Activated T-cell treated with anti-CD3 and anti-CD28 coated beads for 48 hours (primary cell): ENCODE measurements at places on chromosomes 3 and 15.

GRCh38 chr3:160686955-160687535 is 10.1 kb downstream of the ARL14 start:
- no peak for DNase-seq

DNA sequence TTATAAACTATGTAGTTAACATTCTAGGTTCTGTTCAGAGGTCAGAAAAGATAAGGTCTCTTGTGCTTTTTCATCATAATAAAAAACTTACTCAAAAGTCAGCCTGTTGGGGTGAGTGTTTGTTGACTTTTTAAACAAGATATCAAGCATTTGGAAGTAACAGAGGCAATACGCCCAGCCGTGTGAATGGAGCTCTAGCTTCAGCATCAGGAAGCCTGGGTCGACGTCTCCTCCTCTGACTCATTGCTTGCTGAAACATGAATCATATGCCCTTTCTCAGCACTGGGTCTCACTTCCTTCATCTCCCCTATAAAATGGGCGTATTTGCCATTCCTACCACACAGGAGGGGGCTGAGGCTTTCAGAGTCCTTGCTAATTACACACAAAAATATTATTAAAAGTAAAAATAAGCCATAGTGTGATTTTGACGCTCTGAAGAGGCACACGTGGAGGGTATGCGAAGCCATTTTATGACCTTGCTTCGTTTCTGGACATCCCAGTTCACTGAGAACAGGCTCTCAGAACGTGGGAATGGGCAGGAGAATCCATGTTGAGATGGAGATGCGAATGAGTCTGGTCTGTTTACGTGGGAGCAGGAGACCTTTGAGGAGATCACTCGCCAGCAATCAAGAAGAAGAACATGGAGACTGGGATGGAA is 220.8 kb upstream of the TPRG1 start:
- peak; percentile 38 for DNase-seq

- DNase-seq: no peak
These were observed 200.1 kb downstream of the KCNMB2 start for GRCh38 chr3:178736300-178736699.

GRCh38 chr3:57803647-57804081 is 47.6 kb downstream of the SLMAP start:
- no peak for DNase-seq

DNA sequence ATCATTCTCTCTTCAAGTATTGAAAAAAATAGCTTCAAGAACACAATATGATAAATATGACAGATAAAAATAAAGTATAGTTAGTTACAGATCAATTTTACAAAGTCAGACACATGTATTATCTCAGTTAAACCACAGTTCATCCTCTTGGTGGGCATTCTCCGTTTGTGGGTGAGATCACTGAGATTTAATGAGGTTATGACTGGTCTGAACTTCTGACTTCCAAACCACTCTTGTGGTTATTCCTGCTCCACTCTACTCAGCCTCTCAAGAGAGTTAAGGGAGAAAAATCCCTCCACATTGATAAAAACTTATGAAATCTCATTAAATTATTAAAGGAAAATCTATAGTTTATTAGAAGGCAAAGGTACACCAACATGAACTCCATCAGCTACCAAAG is 229.9 kb upstream of the LRTM1 start:
- DNase-seq: no peak

DNA sequence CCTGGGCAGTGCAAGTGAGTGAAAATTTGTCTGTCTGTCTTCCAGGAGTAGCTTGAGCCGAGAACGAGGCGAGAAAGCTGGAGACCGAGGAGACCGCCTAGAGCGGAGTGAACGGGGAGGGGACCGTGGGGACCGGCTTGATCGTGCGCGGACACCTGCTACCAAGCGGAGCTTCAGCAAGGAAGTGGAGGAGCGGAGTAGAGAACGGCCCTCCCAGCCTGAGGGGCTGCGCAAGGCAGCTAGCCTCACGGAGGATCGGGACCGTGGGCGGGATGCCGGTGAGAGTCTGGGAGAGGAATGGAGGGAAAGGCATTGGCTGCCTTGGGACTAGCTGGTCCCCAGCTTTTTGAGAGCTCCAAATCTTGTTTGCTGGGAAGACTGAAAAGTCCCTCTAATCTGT is 10.2 kb upstream of the FAM131A start:
- no peak for DNase-seq

GRCh38 chr3:125032100-125032643 is 23.6 kb downstream of the HEG1 start:
- no peak for DNase-seq

DNA sequence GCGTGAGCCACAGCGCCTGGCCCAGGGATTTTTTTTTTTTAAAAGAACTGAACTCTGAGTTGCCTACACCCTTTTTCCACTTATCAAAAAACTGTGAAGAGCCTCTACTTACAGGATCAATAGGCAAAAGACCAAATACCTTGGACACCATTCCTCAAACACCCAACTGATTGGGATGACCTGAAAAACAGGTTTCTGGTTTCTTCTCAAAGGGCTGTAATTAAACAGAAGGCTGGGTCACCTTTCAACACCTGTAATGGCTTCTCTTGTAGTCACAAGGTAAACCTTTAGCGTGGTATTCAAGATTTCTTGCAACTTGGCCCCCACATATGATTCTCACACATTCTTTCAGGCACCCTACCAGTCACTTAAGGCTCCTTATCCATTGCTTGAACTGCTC is 38.4 kb upstream of the PLXND1 start:
- DNase-seq: no peak

GRCh38 chr15:92576597-92577200 is 78.9 kb downstream of the FAM174B start:
- DNase-seq: no peak

DNA sequence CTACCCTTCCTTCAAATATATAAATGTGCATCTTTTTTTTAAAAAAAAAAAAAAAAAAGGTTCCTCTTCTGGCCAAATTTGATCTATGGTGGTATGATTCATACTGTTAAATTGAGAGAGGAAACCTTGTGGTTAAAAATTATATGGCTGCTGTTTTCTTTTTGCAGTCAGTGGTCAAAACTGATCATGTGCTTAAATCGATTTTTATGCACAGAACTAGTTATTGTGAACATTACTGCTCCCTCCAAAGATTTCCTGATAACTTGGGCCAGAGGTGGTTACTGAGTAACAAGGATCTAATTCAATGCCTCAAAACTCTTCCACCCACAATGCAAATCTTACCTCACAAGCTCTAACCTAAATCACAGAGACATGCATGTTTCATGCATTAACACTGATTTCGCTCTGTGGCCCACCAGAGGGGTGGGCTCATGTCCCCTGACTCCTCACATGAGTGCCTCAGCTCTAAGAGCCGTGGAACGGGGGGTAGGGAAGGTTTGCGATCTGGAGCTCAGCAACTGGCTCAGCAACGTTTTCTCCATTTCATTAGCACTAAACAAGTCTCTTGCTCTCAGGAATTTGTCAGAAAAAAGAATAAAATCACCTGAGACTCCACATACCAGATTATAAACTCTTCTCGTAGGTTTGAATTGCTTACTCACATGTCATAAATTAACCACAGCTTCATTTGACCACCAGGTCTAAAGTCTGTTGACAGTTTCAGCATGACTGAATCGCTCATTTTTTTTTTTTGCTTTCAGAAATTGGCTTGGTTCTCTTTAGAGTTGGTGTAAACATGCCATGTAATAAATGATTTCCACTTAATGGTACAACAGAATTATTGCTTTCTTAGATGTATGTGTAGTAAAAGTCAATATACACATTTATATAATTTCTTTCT is 280.4 kb downstream of the CD47 start:
- DNase-seq: no peak

GRCh38 chr15:70146771-70147170 is 49.1 kb upstream of the TLE3 start:
- no peak for DNase-seq

DNA sequence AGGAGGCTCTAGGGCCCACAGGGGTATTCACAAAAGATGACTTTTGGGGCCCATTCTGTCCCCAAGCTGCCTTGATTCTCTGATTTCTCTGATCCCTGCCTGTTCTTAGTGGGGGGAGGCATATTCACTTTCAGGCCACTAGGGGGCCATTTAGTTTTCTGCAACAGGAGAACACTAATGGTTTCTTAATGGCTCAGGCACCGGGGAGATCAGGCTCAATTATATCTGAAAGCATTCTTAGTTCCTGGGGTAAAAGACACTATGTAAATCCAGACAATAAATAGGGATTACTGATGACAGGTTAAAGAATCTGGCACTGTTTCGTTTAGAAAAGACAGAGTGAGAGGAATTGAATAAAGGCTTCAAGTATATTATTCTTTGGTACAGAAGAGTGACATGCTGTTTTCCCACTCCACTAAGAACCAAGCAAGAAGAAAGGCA is 2.5 kb upstream of the INAFM2 start:
- no peak for DNase-seq

GRCh38 chr3:108251265-108251664 is 29.0 kb upstream of the IFT57 start:
- no peak for DNase-seq

GRCh38 chr3:154120961-154121700 is at the start of gene ARHGEF26:
TSS of gene ARHGEF26 (plus strand) at chr3:154121390. CDS start at chr3:154121993, 603 bp downstream.
- DNase-seq: peak; percentile 59

DNA sequence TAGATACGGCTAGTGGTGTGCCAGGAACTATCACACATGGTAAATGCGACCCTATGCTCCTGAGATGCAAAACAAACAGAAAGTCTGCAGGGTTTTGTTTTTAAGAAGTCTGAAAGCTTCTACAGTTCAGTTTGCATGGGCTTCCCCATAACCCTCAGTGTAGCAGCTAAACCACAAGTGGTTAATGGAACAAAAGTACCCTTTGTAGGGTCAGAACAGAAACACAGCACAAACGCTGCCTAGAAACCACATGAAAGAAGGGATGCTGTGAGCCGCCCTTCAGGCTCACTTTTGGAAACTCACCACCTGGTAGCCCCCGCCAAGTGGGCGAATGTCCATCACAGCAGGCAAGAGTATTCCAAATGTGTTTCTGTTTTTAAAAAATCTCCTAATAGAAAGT is 46.2 kb downstream of the CTDSPL start:
- DNase-seq: no peak

DNA sequence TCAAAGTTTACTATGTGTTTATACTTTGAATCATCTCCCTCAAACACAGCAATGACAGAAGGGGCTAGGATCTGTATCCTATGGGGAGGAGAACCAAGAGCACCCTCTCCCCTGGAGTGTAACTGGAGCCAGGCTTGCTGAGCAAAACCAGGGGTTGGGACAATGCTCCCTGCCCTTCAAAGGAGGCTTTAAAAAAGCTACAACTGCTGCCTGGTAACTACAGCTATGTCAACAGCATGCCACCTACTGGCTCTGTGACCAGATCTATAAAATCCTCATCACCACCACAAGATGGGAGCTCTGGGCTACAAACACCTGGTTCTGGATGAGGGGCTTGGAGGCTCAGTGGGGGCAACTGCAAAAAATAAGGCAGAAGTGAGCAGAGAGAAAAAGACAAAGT is 61.9 kb downstream of the ANO10 start:
- no peak for DNase-seq

DNA sequence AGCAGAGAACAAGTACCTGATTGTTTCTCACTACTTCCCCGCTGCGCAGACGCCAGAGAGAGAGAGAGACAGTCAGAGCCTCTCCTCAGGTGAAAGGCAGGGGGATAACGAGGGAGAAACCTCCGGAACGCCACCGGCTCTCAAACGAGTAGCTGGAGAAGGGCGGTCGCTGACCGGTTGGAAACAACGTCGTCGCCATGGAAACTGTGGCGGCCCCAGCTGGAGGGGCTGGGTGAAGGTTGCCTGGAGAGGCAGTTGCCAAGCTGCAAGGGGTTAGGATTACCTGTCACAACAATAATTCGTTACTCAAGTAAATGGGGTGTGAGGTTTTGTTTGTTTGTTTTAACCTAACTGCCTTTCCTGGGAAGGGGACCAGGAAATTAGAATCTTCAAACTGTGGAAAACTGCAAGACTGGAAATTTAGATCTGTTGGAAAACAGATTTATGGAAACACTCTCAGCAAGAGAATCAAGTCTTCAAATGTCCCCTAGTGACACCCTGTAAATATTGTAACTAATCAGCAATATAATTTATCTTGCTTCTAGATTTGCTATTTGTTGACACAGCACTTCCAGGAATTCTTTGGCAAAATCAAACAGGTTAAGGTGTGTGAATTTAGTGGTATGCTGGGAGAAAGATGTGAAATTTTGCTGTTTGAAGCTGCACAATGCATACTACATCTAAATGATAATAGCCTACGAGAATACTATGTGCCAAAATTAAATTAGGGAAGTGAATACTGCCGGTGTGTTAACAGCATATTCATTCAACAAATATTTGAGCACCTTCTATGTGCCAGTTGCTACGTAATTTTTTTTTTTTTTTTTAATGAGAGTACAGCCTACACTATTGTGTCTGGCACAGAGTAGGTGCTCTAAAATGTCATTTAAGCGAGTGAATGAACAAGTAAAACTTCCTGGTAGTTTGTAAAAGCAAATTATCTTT is at the start of gene DNAH12:
Gene DNAH12 (minus strand): TSS at position 164 of the 945 bp plus-strand sequence. CDS start 1,474 bp downstream, outside the sequence.
- DNase-seq: peak; percentile 13

DNA sequence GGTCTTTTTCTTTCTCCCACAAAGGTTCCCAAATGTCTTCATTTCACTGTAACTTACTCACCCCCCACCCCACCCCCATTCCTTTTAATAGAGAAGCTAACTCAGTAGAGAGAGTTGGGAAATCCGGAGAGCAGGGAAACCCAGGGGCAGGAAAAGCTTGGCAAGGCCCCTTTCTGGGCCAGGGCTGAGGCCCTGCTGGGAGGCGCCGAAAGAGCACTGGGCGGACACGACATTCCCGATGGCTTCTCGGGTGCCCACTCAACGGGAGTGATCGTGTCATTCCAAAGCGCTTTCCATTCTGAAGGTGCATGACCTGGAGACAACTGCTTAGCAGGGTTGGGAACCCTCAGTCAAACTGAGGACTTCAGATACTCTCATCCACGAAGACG is 1.6 kb upstream of the DALRD3 start:
- no peak for DNase-seq

GRCh38 chr3:22537560-22537959 is 665.6 kb upstream of the UBE2E2 start:
- no peak for DNase-seq

GRCh38 chr3:139642996-139643395 is 34.8 kb downstream of the NMNAT3 start:
- DNase-seq: no peak

DNA sequence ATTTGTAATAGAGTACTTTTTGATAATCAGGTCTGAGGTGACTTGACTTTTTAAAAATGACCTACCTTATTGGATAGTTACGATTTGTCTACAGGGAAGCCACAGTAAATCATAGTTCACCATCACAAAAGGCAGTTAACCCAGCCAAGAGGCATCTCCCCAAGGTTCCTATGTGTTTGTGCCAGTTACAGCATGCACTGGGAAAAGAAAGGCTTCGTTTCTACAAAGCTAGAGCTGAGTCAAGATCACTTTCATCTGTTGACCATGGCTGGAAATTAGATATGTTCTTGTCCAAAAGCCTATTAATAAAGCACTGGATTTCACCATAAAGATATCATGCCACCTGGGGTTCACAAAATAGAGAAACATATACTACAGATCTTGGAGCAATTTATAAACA is 139.9 kb downstream of the GREM1 start:
- no peak for DNase-seq

DNA sequence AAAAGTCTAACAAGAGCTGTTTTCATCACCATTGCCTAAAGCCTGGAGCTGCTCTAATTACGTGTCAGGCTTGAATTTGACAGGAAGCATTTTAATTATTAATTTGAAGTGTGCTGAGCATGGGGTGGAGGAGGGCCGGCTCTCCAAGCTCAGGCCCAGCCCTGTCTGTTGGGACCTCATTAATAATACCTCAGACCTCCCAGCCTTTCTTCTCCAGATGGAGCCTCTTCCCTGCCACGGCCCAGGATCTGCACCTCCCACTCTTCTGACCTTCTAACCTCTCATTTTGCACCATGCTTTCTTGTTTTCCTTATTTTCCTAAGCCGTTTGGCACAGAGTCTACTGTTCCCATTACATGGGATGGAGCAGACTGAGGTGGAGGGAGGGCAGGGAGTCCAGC is 30.0 kb downstream of the INSYN1 start:
- no peak for DNase-seq
